ENCODE measurements at places on chromosomes 16 and 17.
A peak's percentile ranks its signal among the peaks of the same experiment; 100 is the strongest.

DNA sequence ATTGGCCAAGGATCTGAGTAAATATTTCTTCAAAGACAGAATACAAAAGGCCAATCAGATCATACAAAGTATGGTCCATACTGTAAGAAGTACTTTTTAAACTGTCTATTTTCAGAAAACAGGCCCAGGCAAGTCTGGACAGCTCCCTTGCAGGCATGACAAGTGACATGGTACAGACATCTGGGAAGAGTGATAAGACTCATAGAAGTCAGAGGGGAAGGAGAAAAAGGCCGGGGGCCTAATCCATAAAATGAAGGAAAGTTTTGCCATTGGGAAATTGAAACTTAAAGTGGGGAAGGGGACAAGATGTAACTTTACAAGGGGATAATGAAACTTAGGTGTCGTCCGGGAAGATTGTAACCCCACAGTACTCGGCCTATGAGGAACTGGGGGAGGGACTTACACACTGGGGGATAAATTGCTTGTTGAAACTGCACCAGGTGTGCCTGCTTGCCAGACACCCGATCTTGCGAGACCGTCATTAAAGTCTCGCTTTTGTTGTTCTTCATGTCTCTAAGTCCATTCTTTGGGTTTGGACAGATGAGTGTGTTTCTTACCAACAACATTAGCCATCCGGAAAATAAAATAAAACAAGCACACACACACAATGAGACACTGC, 684.0 kb downstream of the CDH11 start:
- no peak for DNase-seq

GRCh38 chr16:89312194-89312593, 94.7 kb downstream of the ZNF778 start:
- no peak for DNase-seq

DNA sequence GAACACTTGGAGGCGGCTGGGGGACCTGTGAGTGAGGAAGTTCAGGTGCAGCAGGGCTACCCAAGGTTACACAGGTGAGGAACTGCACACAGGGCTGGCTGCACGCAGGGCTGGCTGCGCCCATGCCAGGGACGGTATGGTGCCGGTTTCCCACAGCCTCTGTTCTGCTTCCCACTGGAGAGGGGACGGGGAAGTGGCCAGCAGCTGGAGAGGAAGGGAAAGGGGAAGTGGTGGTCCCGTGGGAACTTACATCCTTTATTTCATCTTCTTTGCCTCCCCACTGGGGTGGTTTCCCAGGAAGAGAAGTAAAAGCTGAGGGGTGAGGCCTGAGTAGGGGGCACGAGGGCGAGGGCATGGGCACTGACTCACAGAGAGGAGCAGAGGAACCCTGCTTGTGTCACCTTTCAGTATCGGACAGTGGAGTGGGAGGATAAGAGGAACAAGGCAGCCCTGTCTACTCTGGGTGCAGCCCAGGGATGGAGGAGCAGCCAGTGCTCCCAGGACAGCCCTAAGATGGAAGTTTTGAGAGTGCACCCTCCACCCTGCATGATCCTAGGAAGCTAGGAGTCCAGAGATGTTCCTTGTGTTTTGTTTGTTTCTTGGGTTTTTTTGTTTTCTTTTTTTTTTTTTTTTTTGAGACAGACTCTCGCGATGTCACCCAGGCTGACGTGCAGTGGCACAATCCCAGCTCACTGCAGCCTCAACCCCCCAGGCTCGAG, 25.5 kb upstream of the CDH1 start:
- DNase-seq: no peak

DNA sequence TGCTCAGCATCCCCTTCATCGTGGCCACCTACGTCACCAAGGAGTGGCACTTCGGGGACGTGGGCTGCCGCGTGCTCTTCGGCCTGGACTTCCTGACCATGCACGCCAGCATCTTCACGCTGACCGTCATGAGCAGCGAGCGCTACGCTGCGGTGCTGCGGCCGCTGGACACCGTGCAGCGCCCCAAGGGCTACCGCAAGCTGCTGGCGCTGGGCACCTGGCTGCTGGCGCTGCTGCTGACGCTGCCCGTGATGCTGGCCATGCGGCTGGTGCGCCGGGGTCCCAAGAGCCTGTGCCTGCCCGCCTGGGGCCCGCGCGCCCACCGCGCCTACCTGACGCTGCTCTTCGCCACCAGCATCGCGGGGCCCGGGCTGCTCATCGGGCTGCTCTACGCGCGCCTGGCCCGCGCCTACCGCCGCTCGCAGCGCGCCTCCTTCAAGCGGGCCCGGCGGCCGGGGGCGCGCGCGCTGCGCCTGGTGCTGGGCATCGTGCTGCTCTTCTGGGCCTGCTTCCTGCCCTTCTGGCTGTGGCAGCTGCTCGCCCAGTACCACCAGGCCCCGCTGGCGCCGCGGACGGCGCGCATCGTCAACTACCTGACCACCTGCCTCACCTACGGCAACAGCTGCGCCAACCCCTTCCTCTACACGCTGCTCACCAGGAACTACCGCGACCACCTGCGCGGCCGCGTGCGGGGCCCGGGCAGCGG, 3.2 kb downstream of the UTS2R start:
- no peak for DNase-seq

DNA sequence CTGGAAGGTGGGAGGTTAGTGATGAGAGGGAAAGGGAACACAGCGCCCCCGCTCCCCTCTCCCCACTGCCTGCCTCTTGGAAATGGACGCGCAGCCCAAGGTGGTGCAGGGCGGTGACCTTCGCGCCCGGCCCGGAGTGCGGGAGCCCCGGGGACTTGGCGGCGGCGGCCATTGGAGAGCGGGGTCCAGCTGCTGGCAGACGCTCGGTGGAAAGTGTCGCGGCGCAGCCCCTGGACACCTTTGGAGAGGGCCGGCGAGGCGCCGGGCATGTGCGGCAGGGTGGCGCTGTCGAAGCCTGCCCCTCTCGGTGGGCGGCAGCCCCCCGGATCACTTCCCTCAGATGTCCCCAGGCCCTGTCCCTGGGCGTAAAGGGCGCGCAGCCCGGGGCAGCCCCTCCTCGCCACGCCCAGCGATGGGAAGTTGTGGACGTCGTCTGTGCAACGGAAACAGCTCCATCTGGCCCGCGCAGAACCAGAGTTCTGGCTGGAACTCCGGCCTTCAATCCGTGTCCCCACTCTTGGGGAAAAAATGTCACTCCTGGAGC, 16.7 kb downstream of the SALL1 start:
- no peak for DNase-seq

DNA sequence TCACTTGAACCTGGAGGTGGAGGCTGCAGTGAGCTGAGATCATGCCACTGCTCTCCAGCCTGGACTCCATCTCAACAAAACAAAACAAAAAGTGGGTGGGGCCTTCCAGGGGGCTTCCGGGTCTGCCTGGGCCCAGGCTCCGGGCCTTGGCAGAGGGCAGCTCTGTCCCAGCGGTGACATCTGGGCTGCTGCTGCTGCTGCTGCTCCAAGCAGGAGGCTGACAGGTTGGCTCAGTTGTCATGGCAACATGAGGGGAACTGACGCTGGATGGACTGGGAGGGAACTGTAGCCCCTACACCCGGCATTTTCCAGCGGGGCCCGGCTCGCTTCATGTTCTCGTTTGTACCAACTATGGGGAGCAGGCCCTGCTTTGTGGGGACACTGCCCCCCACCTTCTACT, 4.0 kb downstream of the BAIAP3 start:
- DNase-seq: no peak

- no peak for DNase-seq
Observed at GRCh38 chr17:33438139-33438538, 145.0 kb upstream of the ASIC2 start.

- peak; percentile 4 for DNase-seq
Observed at GRCh38 chr17:42346481-42346880, 41.8 kb downstream of the STAT3 start.

All from tibial artery (tissue), 4 donors.